ENCODE measurements at places on chromosomes 16 and 17.

GRCh38 chr17:16352303-16352666, 984 bp downstream of the CENPV start:
- DNase-seq = peak; percentile 45

- DNase-seq = no peak
These were observed 336.4 kb downstream of the SEC14L1 start for GRCh38 chr17:77476931-77477805.

- no peak for DNase-seq
These were observed 29.4 kb downstream of the NARF start for GRCh38 chr17:82487910-82488309.

DNA sequence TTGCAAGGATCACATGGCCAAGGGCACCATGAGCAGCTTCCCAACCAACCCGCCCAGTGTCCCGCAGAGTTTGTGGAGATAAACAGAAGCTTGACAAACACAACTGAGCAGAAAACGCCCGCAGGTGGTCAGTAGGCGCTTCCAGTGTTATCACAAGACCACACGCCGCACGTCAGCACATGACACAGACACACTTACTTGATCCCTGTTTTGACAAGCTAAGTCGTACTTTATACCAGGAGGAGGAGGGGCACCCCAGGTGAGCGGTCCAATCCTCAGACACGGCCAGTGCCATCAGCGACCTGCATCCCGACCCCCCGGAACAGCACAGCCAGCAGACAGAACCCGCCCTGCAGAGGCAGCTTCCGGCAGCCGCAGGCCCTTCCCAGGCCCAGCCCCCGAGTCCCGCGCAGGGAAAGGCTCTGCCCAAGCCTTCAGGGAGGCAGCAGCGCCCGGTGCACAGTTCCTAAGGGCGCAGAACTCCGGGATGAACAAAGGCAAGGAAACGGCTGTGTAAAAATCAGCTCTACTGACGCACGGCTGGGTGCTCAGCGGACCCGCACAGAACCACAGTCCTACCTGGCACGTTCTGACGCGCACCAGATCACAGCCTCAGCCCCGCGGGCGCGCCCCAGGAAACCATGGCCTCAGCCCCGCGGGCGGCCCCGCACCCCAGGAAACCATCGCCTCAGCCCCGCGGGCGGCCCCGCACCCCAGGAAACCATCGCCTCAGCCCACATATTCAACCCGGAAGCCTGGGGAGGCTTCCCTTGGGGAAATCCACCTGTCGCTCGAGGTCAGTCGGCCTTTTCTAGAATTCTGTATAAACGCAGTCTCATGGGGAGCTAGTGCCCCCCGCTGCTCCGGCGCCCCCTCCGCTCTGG, 27.8 kb downstream of the AXIN1 start:
- DNase-seq = peak; percentile 3

DNA sequence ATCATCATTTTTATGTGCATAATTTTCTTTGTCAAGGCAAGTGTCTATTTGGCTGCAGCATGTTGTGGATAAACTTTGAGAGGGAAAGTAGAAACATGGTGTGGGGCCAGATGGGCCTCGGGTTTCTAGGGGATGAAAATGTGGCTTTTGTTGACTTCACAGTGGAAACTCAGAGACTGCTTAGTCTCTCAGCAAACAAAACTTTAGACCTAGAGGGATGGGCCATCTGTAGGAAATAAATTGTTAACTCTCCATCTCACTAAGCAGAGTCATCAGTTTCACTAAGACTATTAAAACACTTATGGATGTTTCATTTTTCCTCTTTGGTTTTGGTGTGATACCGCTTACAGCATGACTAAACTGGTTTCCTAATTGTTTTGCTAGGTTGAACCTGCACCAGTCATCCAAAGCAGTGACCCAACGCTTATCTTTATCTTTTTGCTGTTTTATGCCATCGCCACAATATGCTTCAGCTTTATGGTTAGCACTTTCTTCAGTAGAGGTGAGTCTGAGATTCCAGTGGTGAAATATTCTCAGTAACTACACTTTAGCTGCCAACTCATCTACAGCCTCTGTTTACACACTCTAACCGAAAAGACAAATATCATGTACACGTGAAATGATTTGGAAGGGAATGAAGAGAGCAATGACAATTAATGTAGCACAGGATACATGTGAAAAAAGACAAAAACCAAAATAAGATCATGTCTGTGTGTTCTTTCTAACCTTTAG, 60.6 kb upstream of the CRYM start:
- no peak for DNase-seq

GRCh38 chr17:63930951-63931575, 1.1 kb downstream of the CD79B start:
- DNase-seq = peak; percentile 46
